BE2C (cell line): ENCODE measurements at places on chromosomes 2 and 18.

- no peak for DNase-seq
These were observed 246.1 kb downstream of the FSIP2 start for GRCh38 chr2:185984670-185985069.

GRCh38 chr2:23388294-23388693 lies 3.3 kb downstream of the KLHL29 start:
- DNase-seq, result no peak

GRCh38 chr2:60555066-60555782 lies 1.8 kb upstream of the BCL11A start:
- peak; percentile 67 for DNase-seq

GRCh38 chr2:85430752-85431569 lies 12.4 kb downstream of the SH2D6 start:
- DNase-seq, result peak; percentile 87

- no peak for DNase-seq
These were observed 905 bp upstream of the RPS7 start for GRCh38 chr2:3574155-3574554.

- peak; percentile 3 for DNase-seq
These were observed 136.5 kb upstream of the RND3 start for GRCh38 chr2:150624001-150624401.

GRCh38 chr18:61703508-61703907 lies 189.3 kb downstream of the RNF152 start:
- no peak for DNase-seq

DNA sequence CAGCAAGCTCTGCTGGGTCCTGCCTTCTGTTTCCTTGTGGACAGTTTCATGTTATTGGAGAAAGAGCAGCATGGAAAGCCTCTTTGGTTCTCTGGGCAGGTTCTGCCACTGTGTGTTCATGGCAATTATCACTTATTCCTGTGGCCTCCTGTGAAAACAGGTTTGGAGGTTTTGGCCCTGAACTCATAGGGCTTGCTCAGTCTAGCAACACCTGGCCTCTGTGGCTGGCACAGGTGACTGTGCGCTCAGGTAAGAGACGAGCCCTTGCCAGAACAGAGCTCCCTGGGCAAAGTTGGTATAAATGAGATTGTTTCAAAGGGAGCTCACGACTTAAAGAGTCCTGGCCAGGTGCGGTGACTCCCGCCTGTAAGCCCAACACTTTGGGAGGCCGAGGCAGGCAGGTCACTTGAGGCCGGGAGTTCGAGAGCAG lies 5.7 kb downstream of the CEP68 start:
- DNase-seq, result no peak

- peak; percentile 78 for DNase-seq
These were observed 742.3 kb upstream of the SLC8A1 start for GRCh38 chr2:41194230-41194629.

DNA sequence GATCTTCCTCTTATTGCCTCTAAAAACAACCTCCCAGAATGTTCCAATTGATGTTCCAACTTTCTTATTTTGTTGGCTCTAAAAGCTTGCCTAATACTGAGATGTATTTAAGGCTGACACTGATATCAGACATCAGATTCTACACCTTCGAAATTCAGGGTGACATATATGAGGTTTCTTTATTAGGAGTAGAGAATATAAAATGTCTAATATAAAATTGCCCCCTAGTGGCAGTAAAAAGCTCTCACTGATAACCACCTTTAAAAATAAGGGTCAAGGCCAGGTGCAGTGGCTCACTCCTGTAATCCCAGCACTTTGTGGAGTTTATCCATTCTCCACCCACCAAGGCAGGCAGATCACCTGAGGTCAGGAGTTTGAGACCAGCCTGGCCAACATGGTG lies 789.7 kb upstream of the SLC39A10 start:
- DNase-seq, result no peak

GRCh38 chr2:112673008-112673407 lies 27.3 kb downstream of the SLC20A1 start:
- no peak for DNase-seq

- DNase-seq, result peak; percentile 16
These were observed at the start of gene ACVR2A for GRCh38 chr2:147844697-147845410. ACVR2A (plus strand) TSS chr2:147845029; CDS start chr2:147845153, 124 bp downstream.

DNA sequence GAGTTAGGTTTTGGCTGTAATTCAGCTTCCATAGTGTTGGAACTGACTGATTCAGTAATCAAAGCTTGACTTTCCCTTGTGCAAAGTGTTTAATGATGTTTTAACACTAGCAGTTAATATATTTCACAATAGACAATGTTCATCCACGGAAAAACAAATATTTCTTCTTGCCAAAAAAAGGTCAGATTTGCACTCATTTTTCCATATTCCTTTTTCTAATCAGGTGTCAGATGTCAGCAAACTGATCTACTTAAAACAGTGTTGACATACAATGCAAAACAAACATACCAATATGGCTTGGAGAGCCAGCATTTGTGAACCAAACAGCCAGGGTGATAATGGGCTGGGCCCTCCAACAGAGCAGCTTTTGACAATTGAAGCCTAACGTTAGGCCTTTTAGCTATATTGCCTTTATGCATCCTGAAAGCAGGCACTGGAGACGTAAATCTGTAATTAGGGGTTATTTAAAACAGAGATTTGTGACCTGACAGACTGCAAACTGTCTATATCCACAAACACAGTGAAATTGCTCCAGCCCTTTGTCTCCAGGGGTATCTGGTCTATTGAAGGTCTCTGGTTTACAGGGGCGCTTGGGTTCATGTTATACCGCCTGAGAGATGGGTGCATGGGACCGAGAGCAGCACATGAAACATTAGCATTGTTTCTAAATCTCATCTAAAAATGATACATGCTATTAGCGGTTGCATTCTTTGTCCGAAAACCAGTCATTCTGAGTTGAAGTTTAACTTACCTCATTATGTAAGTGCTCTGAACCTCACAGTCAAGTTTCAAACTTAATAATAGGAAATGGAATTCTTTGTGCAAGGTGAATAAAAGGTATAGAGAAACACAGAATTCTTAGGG lies 7.1 kb upstream of the CDCA7 start:
- DNase-seq, result no peak

DNA sequence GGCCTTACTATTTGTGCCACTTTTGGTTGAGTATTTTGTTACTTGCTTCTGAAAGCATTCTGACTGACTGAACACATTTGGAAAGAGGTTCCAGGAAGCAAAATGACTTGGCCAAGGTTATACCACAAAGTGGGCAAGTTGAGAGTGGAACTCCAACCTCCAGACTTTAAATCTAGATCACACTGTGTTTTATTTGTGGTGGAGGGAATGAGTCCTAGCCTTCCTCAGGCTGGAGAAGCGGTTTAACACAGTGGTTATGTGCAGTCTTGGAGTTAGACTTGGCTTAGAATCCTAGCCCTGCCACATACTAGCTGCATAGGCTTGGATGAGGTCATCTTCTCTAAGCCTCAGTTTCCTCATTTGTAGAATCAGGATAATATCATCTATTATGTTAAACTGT lies 33.4 kb downstream of the PLEKHM3 start:
- no peak for DNase-seq

GRCh38 chr18:48600456-48601090 lies 61.7 kb downstream of the CTIF start:
- DNase-seq, result no peak

GRCh38 chr2:148914463-148914862 lies 39.4 kb downstream of the KIF5C start:
- DNase-seq, result peak; percentile 37

- no peak for DNase-seq
These were observed 235.6 kb upstream of the MYT1L start for GRCh38 chr2:2566396-2567323.

DNA sequence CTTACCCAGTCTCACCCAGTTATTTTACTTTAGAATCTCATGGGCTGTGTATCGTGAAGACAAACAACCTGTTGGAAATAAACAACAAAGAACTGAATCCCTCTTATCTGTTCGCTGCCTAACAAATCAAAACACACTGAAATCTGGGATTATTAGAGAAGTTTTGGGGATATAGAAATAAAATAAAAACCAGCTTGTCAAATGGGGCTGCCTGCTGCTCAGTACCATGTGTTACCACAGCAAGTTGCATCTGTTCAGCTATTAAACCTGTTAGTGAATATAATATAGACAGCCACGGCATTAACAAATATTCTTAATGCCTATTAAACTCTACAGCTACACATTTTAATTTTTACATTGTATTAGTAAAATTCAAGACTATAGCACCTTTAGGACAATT lies 810.8 kb downstream of the NRXN1 start:
- DNase-seq, result no peak

GRCh38 chr2:42771546-42772153 lies 7.7 kb upstream of the OXER1 start:
- DNase-seq, result no peak

GRCh38 chr2:43894743-43895142 lies 56.0 kb downstream of the ABCG8 start:
- DNase-seq, result no peak

DNA sequence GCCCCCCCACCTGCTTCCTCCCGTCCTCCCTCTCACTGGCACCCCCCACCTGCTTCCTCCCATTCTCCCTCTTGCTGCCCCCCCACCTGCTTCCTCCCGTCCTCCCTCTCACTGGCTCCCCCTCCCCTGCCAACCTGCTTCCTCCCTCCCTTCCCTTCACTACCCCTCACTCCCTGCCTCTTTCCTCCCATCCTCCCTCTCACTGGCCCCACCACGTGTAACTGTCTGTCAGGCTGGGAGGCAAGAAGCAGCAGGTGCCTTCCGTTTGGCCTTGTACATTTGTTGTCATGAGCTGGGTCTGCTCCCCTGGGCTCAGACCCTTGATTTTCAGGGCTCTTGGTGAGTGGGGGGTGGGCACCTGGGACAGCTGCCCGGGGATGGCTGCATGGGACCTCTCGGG lies 19.1 kb downstream of the RTP5 start:
- no peak for DNase-seq

GRCh38 chr18:6058941-6059340 lies 163.6 kb upstream of the TMEM200C start:
- DNase-seq, result no peak

DNA sequence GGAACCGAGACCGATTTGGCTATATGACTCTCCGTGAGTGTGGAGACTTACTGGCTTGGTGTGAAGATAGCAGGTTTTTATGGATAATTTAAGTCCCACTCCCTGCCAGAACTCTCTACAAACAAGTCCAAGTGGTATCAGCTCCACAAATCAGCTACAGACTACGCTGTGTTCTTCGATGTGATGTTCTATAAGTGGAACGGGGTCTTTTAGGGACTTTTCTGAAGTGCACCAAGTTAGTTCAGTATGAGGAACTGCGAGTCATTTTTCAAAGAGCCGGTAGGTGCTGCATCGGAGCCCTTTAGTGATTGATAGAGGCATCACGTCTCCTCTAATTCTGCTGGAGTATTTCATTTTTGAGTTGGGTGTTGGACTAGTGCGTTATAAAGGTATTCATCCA lies 107.1 kb downstream of the TSHZ1 start:
- DNase-seq, result no peak

DNA sequence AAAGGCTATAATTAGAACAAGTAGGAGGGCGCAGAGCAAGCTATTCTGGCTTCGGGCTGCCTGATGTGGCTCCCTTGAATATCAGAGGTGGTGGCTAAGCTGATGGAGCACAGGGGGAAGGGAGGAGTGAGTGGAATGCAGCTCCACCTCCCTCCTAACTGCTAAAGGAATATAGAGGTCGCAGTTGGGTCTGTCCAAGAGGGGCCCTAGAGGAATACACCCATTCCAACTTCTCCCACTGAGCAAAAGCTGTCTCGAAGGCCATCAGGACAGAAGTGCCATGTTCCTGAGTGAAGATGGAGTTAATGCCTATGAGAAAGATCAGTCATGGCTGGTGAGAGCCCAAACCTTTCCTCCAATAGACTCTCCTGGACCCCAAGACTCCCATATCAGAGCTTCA lies 32.8 kb upstream of the MARCO start:
- no peak for DNase-seq

GRCh38 chr2:136502660-136503059 lies 262.7 kb upstream of the THSD7B start:
- no peak for DNase-seq

- DNase-seq, result no peak
These were observed 129.7 kb downstream of the TDRD15 start for GRCh38 chr2:21253311-21254027.

- DNase-seq, result no peak
These were observed 44.8 kb upstream of the CTDP1 start for GRCh38 chr18:79634593-79635426.

GRCh38 chr2:100953406-100954043 lies 48.6 kb upstream of the RPL31 start:
- DNase-seq, result no peak

DNA sequence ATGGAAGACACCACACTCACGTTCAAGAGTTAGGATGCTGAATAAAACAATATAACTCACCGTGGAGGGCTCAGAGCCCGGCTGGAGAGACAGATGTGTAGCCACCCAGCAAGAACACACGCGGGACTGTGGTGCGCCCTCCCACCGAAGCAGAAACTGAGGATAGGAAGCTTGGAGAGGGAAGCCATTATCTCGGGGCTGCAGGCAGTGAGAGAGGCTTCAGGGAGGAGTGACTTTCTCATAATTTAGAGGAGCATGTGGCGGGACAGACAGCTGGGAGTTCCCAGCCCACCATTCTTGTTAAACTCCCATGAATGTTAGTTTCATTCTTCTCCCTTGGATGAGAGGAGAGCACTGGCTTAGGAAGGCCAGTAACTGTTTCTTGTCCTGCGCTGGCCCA lies 96.4 kb downstream of the MAPRE2 start:
- no peak for DNase-seq

DNA sequence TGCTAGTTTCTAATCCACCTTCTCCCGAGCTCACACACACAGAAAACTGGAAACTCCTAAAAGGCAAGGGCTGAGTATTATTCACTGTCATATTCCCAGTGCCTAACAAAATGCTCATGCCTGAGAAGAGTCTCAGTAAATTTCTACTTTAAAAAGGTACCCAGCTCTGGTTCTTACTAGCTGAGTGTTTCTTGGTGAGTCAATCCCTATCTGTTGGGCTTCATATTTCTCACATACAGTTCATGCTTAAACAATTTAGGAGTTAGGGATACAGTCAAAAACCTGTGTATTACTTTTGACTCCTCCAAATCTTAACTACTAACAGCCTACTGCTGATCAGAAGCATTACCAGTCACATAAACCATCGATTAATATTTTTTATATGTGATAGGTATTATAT lies 204.9 kb downstream of the EN1 start:
- no peak for DNase-seq

DNA sequence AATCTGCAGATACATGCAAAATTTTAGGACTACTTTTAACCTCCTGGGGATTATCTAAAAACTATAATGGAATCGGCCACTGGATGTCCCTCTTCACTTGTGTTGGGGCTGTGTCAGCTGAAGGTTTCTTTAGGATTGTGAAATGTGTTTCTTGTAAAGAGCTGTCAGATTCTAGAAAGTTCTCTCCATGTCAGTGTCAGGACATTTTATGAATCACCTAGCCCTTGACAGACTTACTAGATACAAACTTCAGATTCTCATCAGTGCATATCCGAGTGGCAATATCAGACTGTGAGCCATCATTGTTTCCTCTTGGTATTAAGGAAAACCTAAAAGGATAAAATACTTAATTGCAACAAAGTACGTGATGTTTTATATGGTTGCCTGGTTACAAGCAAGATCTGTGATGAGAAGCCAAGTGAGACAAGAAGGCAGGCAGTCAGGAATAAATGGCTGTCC lies 107.3 kb downstream of the CPS1 start:
- DNase-seq, result peak; percentile 30
